ENCODE measurements at places on chromosomes 13 and 19.

DNA sequence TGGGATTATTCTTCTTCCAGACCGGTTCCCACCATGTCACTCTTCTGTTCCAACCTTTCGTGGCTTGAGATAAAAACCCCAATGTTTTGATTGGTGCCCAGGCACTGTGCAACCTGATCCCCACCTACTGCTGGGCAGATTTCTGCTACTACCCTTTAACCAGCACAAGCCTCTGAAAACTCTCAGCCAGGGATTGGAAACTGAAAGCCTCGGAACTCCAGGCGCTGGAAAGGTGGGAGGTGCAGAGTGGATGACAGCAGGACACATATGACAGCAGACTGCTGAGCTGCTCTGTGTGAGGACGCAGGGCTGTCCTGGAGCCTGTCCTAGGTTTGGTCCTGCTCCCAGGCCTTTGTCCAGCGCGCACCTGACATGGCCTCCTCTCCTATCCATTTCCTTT, 68.5 kb upstream of the GTF3A start:
- no peak for DNase-seq

GRCh38 chr13:113545931-113546516, 38.5 kb upstream of the TFDP1 start:
- DNase-seq, result no peak

DNA sequence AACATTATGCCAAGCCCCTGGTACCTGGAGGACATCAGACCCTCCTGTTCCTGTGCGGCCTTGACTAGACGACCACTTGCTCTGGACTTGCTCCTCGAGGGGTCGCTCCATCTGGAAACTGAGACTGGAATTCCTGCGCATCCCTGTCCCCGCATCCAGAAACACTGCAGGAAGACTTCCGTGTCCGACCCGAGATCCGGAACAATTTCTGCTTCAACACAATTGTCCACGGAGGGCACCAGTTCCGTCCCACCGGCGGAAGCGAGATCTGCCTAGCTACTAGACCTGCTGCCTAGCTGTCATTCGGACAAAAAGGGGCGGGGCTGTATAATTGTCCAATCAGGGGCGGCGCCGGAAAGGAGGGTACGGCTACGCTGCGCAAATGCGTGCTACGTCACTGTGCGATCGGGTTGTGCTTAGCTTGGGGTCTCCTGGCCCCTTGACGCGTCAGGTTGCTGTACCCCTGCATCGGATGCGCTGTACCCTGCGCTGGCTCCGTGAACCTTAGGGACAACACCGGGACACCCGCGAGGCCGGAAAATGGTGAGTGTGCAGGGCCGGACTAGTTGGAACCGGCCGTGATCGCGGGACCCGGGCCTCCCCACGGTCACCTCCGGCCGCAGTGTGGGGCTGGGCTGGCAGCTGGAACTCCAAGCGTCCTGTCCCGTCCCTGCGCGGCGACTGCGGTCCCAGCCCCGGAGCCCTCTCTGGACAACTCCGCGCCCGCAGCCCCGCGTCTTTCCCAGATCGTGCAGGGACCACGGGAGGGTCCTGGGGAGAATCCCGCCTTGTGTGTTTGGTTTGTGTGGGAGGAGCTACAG, at the start of the genes ZNF490 and ZNF791:
Gene ZNF490 (minus strand): TSS at position 274 of the 821 bp plus-strand sequence. CDS start 133 bp downstream, at position 141.
Gene ZNF791 (plus strand): TSS at position 381 of the 821 bp plus-strand sequence. CDS start 160 bp downstream, at position 541.
- DNase-seq, result peak; percentile 87

GRCh38 chr13:112738606-112739005, 48.8 kb downstream of the ATP11A start:
- DNase-seq, result no peak

DNA sequence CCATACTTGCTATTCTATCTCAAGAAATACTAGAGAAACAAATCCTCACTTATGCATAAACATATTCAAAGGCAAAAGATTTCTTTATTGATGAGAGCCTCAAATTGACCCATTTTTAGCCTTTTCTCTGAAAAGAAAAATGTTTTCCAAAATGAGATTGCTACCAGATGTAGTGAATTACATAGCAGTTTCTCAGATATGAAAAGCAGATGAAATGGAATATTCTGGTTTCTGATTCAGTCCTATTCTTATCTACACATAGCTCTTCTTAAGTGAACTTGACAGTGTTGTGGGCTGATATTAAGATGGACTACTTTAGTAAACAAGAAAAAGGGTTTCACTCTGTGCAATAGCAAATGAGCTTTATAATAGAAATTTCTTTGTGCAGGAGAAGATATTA, 183.5 kb downstream of the DNAJC15 start:
- DNase-seq, result no peak

DNA sequence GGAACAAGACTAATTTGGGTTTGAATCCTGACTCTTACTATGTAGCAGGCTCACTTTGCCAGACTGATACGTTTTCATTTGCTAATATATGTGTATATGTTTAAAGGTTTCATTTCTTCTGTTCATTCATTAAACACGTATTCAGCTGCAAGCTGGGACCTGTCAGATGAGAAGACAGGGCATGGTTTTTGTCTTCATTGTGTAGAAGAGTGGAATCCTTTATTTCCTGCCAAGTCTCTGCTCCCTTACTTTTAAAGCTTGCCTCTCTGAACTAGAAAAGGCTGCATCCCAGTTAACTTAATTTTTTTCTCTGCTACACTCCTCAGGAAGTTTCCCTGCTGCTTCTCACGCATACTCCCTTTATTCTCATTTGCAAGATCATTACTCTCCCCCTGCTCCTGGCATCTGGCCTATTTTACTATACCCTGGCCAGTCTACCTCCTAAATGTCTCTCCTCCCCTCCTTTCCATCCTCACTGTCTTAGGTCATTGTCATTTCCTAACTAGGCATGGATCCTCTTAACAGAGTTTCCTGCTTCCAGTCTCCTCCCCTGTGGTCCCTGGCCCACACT, 141.0 kb upstream of the TMTC4 start:
- DNase-seq, result no peak

GRCh38 chr13:54133746-54134145, 1105.1 kb downstream of the OLFM4 start:
- no peak for DNase-seq

GRCh38 chr19:17860331-17860992, 752 bp downstream of the RPL18A start:
- no peak for DNase-seq

DNA sequence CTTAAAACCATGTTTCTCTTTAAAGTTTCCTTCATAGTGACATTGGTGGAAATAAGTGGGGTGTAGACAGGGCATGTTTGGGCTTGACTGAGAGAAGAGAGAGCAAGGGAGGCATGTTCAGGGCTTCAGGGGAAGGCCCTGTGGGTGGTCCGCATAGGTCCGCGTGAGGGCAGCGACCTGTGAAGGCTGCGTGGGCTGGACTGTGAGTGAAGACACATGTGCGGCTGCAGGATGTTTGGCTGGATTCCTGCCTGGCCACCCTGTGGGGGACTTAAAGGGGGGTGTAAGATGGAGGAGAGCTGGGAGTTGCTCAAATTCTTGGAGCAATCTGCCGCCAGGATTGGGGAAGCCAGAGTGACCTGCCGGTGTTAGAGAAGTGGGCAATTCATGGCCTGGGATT, 23.8 kb upstream of the KLF12 start:
- no peak for DNase-seq

GRCh38 chr13:93847162-93847561, 620.6 kb downstream of the GPC6 start:
- no peak for DNase-seq

DNA sequence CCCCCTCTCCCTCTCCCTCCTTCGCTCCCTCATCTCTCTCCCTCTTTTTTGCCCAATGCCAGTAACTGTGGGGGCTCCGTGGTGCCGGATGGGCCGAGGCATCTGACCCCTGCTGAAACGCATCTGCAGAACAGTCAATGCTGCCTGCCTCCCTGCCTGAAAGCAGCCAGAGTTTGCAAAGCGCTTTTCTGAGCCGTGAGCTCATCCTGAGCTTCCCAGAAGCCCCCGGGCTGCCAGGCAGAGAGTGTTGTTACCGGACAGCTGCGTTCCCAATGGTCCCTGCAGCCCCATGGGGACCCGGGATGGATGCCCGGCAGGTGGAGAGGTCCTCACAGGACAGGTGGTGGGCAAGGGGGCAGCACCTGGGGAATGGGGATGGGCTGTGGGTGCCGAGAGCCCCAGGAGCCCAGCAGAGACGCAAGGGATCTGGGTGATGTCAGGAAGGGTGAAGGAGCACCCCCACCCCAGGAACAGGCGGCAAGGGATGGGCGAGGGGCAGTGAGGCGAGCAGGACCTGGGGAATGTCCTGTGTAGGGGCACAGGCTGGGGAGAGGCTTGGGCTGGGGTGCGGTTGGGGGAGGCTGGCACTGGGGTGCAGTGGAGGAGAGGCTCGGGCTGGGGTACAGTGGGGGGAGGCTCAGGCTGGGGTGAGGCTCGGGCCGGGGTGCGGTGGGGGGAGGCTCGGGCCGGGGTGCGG, 33.0 kb downstream of the GPX4 start:
- no peak for DNase-seq

DNA sequence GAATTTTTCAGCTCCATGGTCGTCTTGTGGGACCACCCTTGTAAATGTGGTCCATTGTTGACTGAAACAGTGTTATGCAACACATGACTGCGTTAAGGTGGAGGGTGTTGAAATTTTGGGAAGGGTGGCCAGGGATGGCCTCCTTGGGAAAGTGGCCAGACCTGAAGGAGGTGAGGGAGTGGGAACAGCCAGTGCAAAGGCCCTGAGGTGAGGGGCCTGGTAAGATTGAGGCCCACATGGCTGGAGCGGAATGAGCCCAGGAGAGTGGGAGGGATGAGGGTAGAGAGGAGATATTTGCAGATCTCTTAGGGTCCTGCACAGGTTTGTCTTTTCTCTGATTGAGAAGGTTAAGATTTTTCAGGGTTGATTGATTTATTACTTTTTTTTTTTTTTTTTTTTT, 18.2 kb downstream of the SIPA1L3 start:
- no peak for DNase-seq

DNA sequence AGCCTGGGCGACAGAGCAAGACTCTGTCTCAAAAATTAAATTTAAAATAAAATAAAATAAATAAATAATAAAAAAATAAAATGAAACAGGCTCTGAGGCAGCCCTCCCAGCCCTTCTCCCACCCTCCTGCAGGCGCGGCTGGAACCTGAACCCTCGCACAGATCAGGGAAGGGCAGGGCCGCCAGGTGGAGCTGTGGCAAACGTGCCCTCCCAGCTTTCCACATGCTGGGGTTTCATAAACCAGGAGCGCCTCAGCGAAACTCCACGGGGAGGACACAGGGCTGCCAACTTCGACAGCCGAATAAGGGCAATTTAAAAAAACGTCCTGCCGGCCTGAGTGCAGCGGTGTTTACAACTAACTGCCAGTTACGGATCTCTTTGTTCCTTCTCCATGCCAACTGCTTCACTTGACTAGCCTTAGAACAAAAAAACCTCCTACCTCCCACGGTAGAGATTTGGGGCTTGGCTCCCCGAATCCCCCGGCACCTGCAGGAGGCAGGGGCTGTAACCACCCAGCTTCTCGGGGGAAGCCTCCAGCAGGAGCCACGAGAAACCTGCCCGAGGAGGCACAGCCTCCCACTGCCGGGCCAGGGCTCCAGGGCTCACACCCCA, 15.9 kb downstream of the ZNF787 start:
- DNase-seq, result no peak

- DNase-seq, result no peak
Measured at GRCh38 chr19:54465426-54466109, 2.0 kb upstream of the LENG9 start.

GRCh38 chr13:33582121-33582520, 235.8 kb upstream of the RFC3 start:
- no peak for DNase-seq

DNA sequence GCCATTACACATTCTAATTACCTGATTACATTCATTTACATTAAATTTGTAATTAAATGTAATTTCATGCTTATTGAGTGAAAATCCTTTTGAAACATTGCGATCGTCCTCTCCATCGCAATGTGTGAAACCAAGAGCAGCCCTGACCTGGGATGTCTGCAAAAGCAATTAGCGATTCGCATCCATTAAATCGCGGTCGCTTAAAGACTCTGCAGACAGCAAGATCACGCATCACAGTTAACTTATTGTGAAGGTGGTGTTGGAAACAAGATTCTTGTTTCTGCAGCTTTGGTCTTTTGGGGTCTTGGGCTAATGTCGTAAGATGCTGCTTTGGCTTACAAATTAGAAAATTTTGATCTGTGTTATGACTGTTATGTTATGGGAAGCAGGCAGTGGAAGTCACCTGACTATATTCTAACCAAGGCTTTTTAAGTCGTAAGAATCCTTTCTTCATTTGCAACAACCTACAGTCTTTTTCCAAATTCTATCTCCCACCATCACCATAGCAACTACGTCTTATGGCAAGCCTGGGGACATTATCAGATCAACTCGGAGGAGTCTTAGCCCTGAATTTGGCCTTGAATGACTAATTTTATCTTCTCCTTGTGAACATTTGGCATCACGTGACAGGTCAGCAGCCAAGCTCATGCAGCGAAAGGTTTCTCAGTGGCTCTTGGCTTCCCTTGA, 142.8 kb upstream of the SOX1 start:
- DNase-seq, result no peak

DNA sequence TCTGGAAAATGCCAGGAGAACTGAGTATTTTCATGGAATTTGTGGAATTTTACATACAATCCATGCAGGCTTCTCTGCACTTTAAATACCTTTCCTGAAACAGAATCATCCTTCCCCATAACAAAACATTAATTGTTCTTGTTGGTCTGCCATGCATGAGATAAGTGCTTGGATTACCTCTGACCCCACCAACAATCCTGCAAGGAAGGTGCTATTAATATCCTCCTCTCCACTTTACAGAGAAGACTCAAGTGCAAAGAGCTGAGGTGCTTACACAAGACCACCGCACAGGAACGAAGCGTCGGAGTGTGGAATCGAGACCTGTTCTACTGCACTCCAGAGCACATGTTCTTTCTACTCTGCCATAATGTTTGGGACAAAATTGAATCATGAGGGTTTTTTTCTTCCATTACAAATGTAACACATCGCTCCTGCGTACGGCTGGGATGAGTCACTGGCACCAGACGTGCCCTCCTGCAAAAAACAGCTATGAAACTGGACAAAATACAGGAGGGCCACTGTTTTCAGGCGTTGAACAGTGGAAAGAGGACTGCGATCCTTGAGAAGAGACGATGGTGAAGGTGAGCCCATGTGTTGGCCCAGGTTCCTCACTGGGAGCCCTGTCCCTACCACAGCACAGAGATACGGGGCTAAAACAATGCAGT, 12.9 kb upstream of the LRRC4B start:
- DNase-seq, result no peak

DNA sequence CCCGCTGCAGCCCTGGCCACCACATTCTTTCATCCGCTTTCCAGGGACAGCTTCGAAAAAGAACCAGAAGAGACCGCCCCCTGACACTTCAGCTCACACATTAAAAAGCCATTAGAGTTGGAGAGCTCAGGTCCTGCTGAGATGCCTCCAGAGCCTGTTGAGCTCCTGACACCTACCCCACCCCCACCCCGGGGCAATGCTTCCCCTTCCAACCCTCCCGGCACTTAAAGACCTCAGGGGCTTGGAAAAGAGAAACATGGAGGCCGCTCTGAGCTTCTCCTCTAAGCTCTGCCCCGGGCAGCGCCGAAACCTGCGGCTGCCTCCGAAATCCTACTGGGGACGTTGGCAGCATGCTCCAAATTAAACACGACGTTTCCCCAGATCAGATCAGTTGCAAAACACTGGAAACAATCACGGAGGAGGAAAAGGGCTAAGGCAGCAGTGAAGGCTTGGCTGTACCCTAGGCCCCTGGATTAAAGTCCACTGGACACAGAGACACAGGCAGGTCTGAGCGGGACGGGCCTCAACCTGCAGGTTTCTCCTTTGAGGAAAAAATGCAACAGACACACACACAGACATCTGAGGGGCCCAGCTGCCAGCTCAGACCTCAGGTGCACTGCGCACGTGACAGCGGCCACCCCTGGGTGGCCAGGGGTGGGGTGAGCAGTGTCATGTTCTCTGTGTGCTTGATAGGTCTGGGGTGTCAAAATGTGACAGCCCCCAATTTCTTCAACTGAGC, 9.6 kb downstream of the SH3GL1 start:
- DNase-seq, result no peak
